ENCODE measurements at places on chromosomes 2 and 18.

DNA sequence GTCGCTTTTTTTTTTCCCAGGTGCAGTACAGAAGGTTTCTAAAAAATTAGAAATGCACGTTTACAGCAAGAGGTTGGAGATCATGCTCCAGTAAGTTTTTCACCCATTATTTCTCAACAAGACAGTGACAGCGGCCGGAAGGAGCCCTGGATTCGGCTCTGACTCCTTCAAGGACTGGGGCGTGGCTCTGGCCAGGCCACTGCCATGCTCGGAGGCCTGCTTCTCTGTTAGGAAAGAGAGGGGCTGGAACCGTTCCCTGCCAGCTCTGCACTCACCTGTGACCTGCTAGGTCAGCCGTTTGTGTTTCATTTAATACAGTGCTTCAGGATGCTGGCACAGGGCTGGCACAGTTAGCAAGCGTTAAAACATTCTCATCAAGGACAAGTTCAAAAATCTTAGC, 6.7 kb upstream of the IAH1 start:
- no peak for DNase-seq

- DNase-seq, result peak; percentile 52
These were observed 261.6 kb downstream of the ASXL3 start for GRCh38 chr18:33839452-33840211.

DNA sequence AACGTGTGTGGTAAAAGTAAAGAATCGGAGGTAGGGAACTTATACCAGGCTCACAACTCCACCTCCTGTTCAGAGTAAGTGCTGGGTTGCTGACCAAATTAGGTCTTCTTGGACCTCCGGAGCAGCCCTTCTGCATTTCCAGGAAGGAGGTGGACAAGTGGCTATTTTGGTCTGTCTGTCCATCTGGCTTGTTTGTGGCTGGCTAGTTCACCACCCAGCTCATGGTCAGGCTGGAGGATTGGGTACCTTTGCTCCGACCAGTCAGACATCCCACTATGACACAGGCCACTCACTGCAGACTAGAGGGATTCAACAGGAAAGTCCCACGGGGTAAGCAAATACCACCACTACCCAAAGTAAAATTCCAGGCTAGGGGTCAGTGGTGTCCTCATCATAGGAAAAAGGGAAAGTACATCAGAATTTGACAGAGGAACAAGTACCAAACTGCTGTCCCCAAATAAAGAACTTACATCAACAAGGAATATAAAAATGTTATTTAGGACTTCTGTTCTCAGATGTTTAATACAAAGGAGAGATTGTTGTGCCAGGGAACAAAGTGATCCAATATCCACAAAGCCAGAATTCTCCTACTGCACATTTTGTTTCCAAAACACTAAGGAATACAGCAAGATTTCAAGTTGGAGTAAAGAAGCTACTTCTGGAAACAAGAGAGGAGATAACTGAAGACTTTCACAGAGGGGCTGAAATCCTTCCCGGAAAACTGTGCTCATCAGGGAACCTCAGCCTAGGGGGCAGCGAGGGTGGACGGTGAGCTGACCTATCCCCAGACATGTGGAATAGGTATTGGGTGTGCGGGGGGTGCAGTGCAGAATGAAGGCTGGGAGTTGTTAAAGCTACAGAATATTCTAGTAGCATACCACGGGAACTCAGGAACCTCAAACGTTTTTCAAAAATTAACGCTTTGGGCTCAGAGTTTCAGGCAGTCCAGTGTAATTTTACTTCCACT, 56.9 kb downstream of the BCL2 start:
- DNase-seq, result no peak

- DNase-seq, result no peak
These were observed 11.3 kb upstream of the DPP4 start for GRCh38 chr2:162085090-162085891.

DNA sequence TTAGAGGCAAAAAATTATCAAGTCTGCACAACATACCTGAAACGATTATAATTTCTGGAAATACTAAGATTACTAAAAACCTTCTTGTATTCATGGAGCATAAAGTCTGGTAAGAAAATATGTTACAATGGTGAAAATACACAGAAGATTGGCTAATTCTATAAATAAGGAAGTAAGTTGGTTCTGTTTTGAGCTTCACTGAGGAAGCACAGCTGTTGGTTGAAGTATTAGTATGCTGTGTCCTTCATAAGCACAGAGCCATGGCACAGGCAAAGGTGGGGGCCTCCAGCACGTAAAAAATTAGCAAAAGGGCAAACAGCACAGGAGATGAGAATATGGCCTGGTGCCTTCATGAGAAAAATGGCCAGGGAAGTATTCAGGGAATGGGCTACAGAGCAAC, 40.4 kb upstream of the ANKRD62 start:
- DNase-seq, result no peak

DNA sequence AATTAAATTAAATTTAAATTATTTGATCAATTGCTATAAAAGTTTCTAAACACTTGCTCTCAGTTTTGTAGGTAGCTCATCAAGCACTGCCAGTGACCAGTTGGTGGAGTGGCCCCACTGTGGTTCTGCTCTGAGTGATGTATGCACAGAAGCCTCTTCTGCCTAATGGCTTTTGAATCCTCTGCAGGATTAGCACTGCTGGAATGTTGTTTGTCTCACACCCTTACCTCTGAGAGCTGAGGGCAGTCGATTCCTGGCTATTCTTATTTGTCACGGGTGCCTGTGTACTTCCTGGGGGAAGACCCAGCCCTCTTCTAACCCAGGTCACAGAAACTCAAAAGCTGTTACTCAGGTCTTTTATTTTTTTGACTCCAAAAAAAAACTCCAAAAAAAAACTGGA, 9.5 kb downstream of the CAPN14 start:
- no peak for DNase-seq

GRCh38 chr18:57916684-57917083, 113.6 kb upstream of the ATP8B1 start:
- DNase-seq, result no peak

DNA sequence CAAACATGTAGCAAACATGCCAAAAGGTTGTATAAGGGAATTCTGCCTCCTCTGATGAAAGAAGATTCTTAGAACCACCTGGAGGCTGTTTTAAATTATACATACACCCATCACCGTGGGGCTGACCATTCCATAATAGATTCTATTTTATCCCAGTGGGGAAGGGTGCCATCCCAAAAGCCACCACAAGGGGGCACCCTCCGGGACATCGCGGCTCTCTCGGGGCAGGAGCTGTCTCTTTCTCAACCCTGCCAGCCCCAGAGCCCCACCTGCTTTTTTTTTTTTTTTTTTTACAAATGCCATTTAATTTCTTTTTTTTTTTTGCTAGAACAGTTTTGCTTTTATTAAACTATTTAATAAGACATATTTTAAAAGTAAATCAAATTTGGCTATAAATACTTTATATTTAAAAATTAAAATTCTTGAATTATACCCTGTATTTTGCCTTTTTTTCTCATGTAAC, 8.6 kb upstream of the MTCL1 start:
- no peak for DNase-seq
